Coronary artery (tissue), 2 donors: ENCODE measurements at places on chromosomes 4 and X.

GRCh38 chr4:7792616-7793015 is 147.0 kb downstream of the AFAP1 start:
- no peak for DNase-seq

DNA sequence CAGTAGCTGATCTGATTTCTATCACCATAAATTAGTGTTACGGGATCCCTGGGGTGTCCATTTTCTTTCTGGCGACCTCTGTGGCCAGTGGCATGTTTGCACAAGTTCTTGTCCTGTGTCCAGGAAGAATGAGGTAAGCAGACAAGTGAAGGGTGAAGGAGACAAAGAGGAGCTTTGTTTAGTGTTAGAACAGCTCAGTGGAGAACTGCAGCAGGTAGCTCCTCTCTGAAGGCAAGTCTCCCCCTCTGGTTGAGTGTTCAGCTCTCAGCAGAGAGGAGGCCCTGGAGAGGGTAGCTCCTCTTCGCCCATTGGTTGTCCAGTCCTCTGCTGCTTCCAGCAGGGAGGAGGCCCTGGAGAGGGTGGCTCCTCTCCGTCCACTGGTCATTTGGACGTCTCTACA is 47.2 kb downstream of the DMP1 start:
- no peak for DNase-seq

- peak; percentile 71 for DNase-seq
Measured at GRCh38 chrX:69153060-69153730, 12.1 kb downstream of the PJA1 start.

DNA sequence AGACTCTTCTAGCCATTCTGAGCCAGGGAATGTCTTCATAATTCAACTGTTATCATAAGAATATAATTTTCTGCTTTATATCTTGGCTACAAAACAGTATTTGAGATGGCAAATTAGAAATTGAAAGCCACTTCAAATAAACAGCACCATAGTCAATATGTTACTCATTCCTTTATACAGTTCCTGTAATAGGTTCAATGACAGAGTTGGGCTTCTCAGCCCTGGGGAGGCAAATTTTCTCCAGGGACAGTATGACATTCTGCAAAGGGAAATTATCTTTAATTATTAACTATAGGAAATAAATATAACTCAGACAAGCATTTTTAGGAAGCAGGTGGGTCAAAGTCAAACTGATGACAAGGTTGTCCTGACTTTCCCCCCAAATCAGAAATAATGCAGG is 71.9 kb upstream of the RPS6KA6 start:
- no peak for DNase-seq

GRCh38 chr4:133385161-133385954 is 236.3 kb downstream of the PCDH10 start:
- DNase-seq = no peak

- DNase-seq = no peak
Measured at GRCh38 chr4:175087145-175087544, 169.0 kb downstream of the ADAM29 start.

- DNase-seq = no peak
Measured at GRCh38 chr4:22434895-22435294, 81.0 kb downstream of the ADGRA3 start.

DNA sequence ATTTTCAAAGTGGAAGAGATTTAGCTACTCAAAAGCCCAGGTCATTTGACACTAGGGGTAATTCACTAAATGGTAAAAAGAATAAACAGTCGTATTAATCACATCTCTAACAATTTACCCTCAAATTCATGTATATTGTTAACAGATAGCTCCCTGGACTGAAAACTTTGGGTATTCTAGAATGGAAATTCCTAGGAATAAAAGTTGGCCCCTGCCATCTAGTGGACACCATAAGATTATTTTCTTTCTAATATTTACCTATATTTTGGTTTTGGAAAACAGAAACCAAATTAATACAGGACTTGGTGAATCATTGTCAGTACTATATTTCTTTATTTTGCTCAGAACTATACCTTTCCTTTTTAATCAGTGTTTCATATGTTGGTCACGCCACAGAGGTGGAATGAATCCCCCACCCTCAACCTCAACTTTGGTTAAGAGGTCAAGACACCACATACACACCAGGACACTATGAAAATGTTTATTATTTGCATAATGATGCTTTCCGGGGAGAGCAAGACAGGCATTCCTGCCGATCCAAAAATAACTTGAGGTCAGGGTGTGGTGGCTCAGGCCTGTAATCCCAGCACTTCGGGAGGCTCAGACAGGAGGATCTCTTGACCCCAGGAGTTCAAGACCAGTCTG is 96.2 kb upstream of the APOOL start:
- no peak for DNase-seq

DNA sequence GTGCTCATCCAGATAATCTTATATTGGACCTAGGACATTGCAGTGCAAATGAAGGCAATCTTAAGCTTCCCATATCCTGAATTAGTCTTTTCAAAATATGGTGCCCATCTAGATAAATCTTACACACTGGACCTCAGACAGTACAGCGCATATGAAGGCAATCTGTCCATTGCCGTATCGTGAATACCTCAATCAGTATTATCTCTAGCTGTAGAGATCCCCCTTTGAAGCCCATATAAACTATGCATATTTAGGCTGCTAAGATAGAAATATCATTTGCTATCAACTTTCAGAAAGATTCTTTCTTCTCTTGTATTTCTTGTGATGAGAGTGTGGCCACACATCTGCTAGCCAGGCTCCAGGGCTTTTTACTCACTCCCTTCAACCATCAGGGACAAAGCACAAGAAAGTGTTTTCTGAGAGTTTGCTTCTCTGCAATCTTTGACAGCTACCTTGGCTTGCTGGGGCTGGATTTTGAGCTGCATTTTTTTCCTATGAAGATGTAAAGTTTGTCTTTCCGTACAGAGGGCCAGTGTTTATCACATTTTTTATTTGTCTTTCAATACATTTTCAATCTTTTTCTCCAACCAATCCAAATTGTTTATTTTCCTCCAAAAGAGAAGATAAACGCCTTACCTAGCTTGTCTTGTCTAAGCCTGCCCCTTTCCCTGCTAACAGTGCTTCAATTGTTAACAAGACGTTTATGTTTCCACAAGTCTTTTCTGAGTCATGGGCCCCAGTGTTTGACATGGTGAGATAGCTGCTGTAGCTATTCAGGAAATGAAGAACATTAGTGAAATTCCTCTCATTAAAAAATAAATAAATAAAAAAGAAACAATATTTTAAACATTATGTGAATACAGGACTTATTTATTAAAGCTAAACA is 57.6 kb upstream of the FAT1 start:
- DNase-seq = no peak

- no peak for DNase-seq
Measured at GRCh38 chr4:109588176-109588575, 28.1 kb downstream of the MCUB start.

DNA sequence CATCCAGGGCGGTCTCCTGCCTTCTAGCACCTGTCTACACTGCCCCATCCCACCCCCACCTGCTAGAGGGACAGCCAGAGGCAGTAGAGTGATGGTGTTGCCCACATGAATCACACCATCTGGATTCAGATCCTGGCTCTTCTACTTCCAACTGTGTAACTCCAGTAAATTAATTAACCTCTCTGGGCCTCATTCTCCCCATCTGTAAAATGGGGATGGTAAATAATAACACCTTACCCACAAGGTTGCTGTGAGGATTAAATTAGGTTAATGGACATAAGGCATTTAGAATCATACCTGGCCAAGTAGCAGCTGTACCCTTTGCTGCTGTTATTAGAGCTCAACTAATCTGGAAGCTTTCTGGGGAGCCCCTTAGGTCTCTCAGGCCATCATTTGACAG is 149.6 kb upstream of the BCOR start:
- no peak for DNase-seq

GRCh38 chr4:73814679-73815078 is 21.8 kb upstream of the CXCL6 start:
- DNase-seq = no peak

GRCh38 chr4:168679819-168680218 is 183.0 kb downstream of the PALLD start:
- no peak for DNase-seq

DNA sequence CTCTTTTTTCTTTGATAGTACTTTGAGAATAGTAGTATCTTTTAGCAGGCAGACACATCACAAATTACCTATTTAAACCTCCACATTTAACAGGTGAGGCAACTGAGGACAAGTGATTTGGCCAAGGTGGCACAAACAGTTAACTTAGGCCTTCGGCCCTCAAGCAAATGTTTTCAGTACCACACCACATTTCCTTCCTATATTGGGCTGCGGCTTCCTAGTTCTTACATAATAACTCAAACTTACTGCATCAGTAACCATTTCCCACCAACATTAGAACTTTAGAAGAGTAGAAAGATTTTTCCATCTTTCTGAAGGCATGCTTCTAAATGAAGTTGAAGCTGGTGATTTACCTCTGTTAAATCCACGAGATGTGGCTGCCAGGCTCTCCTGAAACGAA is 63.2 kb upstream of the SLC4A4 start:
- no peak for DNase-seq

DNA sequence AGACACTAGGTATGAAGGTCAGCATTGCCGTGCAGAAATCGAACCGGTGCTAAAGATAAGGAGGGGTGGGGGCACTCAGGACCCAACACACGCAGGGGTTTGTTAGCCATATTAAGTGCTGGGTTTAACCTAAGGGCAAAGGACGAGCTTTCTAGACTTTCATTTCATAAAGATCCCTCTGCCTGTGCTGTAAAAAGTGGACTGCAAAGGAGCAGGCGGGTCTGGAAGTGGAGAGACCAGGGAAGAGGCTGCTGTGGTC is 1.3 kb downstream of the CASP3 start:
- no peak for DNase-seq

- DNase-seq = no peak
Measured at GRCh38 chrX:11628399-11628798, 37.3 kb downstream of the ARHGAP6 start.

GRCh38 chrX:21658152-21658737 is at the start of gene KLHL34:
Gene KLHL34, minus strand, starts transcription at chrX:21658330. Its CDS starts 542 bp downstream, at chrX:21657788.
- DNase-seq = no peak

GRCh38 chrX:102599951-102600579 is 750 bp downstream of the ARMCX5 start:
- DNase-seq = no peak

- DNase-seq = no peak
Measured at GRCh38 chrX:75086731-75087195, 69.3 kb downstream of the ABCB7 start.

- no peak for DNase-seq
Measured at GRCh38 chr4:185713272-185713671, 98.7 kb downstream of the SORBS2 start.

DNA sequence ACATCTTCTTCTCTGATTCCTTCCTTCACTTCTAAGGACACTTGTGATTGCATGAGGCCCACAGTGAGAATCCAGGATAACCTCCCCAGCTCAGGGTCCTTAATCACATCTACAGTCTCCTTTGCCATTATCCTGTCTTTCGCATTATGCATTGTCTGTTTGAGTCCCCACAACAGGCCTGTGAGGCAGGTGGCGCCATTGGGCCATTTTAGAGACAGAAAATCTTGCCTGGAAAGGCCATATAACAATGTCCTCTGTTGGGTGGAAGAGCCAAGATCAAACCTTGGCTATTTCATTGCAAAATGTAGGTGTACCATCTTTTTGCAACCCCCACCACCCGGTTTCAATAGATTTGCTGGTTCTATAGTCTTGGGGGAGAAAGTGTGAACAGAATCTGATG is 11.8 kb upstream of the DCUN1D4 start:
- DNase-seq = no peak

DNA sequence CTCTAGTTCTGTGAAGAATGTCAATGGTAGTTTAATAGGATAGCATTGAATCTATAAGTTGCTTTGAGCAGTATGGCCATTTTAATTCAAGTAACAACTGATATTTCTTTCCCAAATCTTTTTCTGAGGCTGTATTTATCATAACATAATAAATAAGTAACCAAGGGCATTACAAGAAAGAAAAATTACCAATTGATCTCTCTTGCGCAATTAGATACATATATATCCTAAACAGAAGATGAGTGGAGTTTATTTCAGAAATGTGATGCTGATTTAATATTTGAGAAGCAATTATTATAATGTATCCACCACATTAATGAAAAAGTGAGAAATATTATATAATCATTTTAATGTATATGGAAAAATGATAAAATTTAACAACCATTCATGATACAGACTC is 802.5 kb upstream of the AGA start:
- no peak for DNase-seq

DNA sequence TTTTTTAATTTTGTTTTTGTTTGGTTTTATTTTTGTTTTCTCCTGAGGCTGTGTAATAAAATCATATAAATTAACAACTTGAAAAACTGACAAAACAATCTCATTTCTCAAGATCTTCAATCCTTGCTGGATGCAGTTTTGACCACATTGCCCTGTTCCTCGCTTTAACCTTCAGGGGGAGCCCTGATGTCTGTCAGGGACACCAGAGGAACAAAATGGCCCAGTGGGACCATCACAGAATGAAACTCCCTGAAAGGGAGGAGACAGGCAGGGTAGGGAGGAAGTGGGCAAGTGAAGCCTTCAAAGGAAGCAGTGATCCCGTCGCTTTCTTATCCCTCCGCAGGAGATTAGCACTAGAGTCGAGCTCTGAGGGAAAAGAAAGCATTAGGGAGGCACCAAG is 274.9 kb upstream of the LDB2 start:
- DNase-seq = no peak

GRCh38 chr4:119111296-119111695 is 24.3 kb upstream of the MYOZ2 start:
- no peak for DNase-seq

DNA sequence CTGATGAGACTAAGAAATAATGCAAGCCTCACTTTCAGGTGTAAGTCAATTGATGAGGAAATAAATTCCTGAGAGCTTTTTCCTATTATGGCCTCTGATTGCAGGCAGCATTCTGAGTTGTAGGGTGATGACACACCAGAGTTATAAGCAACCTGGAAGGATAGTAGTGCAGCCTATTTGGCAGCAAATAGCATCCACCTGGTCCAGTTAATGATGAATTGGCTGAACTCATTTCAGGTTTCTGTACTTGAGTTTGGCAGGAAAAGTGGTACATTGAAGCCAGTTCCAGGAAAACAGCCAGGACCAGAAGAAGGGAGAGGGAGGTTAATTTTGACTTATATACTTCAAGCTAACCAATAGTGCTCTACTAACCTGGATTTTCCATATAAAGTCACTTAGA is 316.8 kb downstream of the NAF1 start:
- no peak for DNase-seq

GRCh38 chr4:16496501-16496900 is 270.2 kb upstream of the TAPT1 start:
- no peak for DNase-seq

DNA sequence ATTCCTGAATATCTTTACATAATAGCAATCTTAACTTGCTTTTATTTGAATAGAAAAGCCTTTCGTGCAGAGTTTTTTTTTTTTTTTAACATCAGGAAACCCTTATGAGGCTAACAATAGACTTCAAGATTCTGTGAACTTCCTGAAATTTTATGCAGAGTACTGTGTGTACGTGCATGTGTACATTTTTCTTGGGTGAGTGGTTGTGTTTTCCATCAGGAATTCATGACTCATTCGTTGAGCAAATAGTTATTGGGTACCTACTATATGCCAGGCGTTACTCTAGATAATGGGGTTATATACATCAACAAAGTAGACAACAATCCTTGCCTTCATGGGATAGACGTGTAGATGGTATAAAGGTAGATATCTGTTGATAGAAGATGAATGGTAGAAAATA is 59.1 kb downstream of the MRPL1 start:
- no peak for DNase-seq
